ENCODE measurements at places on chromosomes 1 and 21.
A peak's percentile ranks its signal among the peaks of the same experiment; 100 is the strongest.

- DNase-seq: peak; percentile 14
Observed at GRCh38 chr21:35528116-35529042, 479.3 kb upstream of the RUNX1 start.

GRCh38 chr1:187252923-187253322 is 424.2 kb downstream of the PLA2G4A start:
- no peak for DNase-seq

- no peak for DNase-seq
Observed at GRCh38 chr1:179632868-179633267, 41.2 kb downstream of the TDRD5 start.

GRCh38 chr1:83060221-83060620 is 938.7 kb downstream of the TTLL7 start:
- no peak for DNase-seq

DNA sequence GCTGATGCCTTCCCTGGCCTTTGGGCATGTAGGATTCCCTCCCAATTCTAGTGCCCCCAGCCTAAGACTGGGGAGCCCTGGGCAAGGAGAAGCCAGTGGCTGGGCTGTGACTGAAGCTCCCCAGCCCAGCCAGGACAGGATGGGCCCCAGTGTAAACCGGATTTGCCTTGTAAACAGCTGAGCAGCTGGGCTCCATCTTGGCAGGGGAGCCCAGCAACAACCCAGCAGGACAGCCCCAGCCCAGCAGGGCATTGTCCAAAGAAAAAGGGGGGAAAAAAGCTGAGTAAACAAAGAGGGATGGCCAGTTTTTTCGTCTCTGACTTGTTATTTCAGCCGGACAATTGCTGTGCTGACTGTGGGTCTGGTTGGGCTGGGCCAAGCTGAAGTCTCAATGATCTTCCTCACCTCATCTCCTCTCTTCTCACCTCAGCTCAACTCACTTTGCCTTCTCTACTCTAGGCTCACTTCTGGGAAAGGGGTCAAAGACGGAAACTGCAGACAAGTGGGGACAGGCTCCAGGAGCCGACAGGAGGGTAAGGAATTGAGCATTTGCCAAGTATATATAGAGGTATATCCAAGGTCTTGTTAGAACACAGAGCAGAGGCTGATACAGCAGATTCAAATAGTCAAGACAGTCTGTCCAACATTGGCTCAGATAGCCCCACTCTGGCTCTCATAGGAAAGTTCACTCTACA is 97.7 kb downstream of the TMEM53 start:
- no peak for DNase-seq

DNA sequence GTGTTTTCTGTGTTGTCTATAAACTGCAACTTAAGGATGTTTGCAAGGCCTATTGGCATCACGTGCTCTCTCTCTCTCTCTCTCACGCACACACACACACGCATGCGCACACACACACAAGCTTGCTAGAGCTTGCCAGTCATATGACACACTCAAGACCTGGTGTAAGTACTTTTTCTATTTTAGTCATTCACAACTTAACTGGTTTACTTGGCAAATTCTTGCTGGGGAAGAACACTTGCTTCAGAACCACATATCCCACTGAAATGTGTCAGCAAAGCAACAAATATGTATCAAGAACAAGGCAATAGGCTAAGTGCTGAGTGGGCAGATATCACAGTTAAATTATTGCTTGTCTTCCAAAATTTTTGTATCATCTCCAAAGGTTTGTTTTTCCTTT is 107.8 kb downstream of the DISC1 start:
- DNase-seq: peak; percentile 63

DNA sequence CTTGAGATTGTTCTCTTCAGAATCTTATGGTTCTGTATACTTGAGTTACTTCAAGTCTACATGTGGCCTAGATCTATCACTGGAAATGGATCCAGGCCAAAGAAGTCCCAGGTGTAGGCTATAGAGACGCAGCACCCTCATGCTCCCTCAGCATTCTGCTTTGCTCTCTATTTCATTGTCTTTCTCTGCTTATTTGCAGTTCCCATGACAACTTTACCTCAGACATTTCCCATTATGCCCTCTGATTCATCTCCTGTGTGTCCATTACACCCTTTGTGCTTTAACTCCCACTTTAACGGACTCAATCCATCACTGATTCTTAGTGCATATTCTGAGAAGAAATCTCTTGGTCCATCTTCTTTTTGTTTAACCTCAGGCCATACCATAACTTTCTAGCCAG is 236.9 kb upstream of the NRIP1 start:
- no peak for DNase-seq

GRCh38 chr1:1943834-1944570 is 24.9 kb upstream of the TMEM52 start:
- peak; percentile 49 for DNase-seq

- no peak for DNase-seq
Observed at GRCh38 chr1:117710710-117711109, 104.9 kb downstream of the TENT5C start.

GRCh38 chr1:180402001-180402400 is 100.4 kb downstream of the ACBD6 start:
- DNase-seq: no peak

GRCh38 chr1:117541003-117541402 is 64.8 kb upstream of the TENT5C start:
- DNase-seq: no peak

- DNase-seq: no peak
Observed at GRCh38 chr1:13643017-13643416, 57.0 kb upstream of the PRDM2 start.

DNA sequence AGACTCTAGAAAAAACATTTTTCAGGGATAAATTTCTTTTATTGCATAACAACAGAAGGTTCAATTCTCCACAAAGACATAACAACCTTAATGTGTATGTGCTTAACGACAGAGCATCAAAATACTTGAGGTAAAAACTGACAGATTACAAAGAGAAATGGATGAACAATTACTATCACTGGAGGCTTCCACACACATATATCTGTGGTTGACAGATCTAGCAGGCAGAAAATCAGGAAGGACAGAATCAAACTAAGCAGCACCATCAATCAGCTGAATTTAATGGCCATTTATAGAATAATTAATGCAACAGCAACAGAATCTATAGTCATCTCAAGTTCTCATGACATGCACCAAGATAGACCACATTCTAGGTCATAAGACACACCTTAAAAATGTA is 306.0 kb upstream of the GREM2 start:
- DNase-seq: no peak

- peak; percentile 49 for DNase-seq
Observed at GRCh38 chr1:164699815-164700491, 141.0 kb downstream of the PBX1 start.

All from heart left ventricle (tissue), 16 donors.